Activated CD8-positive, alpha-beta memory T cell treated with anti-CD3 and anti-CD28 coated beads for 1 hour (primary cell): ENCODE measurements at places on chromosomes 7 and 10.

DNA sequence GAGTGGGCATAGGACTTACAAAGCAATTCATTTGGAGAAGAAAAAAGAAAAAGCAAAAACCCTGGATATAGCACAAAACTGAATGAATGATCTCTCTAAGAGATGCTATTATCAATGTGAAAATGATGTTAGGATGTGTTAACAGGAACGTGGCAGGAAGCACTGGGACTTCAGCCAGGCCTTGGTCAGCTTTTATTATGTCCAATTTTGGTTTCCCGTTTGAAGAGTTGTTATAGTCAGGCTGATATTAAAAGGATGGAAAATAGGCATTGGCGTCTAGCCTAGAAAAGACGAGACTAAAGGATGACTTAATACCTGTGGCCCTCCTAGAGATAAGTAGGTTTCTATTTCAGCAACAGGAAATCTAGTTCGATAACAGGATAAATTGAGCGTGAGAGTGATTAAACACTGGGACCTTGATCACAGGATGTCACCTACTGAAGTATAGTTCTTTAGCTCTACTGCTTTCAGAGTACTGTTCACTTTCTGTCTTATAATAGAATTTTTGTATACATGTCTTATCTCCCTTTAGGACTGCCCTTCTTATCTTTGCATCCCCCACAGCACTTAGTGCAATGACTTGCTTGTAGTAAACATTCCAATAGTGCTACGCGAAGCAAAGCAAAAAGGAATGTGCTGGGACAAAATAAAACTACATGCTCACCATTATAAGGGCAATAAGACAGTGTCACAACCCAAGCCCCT is 99.8 kb upstream of the AGBL3 start:
- no peak for DNase-seq

- DNase-seq = no peak
Observed at GRCh38 chr10:128386816-128387604, 260.8 kb upstream of the MKI67 start.

- DNase-seq = no peak
Observed at GRCh38 chr7:151999424-152000090, 25.9 kb upstream of the GALNT11 start.

GRCh38 chr10:98478430-98479222 is 31.9 kb upstream of the HPS1 start:
- no peak for DNase-seq

- DNase-seq = no peak
Observed at GRCh38 chr7:117385363-117386109, 41.8 kb downstream of the ASZ1 start.

DNA sequence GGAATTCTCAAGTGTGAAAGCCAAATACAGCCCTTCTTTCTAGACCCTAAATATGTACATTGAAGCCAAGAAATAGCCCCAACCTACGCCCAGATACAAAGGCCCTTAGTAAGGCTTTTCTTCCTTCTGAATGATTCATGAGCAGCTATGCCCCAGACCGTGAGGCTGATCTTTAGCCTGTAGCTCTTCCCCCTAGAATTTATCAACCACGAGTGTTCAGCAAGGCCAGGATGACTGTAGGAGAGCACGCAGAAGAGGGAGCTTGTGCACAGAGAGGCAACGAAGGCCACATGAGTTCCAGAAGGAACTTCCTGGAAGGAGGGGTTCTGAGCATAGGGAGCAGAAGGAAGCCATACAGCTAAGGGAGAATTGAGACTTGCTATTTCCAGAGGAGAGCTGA is 53.0 kb upstream of the HABP2 start:
- no peak for DNase-seq

DNA sequence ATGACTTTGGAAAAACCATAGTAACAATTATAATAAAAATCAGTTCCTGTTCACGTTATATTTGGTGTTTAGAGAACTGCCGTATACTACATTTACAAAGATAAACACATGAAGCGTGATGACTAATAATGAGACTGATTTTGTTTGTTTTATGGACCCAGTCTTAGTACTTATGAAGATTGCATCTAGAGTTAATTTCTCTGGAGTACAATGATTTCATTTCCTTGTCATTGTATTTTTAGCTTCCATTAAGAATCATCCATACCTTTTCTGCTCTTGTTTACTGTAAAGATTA is 2.9 kb downstream of the RBM20 start:
- no peak for DNase-seq

DNA sequence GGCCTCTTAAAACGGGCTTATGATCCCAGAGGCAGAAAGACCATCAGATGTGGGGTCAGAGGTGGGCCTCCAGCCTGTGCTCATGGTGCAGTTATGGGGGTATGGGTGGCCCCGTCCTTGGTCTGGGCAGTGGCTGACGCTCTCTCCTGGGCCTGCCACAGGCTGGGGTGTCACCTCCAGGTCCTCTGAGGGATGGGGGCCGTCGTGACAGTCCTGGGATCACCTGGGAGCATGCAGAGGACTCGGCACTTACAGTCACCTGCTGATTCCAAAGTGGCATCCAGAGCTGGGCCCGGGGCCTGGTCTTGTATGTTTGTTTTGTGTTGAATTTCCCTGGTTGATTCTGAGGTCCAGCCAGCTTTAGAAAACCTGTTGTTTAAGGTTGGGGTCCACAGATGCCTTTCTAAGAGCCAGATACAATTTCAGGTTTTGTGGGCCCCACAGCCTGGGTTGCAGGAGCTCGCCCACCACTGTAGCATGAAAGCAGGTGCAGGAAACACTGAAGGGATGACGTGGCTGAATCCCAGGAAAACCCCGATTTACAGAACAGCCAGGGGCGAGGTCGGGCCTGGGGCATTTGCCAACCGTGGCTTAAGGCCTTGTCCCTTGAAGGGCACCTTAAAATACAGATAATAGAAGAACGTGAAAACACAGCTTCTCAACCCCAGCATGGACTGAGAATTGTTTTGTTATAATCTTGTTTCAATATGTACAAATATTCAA is 170.7 kb upstream of the PPP2R2D start:
- DNase-seq = no peak

DNA sequence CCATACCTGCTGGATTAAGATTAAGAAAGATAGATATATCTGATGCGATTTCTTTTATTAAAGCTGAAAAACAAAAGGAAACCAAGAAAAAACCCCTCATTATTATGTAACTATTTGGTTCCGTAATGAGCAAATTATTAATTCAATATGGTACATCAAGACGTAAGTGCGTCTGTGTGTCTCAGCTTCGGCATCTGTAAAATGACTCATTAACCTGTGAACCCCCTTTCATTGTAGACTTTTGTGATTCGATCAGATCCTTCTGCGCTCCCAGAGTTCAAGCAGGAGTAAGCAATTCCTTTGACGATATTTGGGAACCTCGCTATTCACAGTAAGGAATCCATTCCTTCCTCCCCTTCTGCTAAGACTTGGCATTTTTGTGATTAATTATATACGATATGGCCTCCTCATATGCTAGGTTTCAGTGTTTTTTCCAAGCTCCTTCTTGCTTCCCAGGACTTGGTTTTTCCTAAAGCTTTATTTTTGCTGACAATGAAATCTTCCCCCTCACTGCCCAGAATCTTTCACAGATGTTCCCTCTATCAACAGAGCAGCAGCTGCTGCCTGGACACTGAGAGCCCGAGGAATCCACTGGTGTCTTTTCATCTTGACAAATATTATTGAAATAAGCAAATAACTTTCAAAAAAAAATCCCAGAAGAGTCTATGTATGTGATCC is 171.7 kb upstream of the CELF2 start:
- no peak for DNase-seq

GRCh38 chr7:108136191-108136688 is 6.1 kb upstream of the LAMB4 start:
- DNase-seq = no peak

DNA sequence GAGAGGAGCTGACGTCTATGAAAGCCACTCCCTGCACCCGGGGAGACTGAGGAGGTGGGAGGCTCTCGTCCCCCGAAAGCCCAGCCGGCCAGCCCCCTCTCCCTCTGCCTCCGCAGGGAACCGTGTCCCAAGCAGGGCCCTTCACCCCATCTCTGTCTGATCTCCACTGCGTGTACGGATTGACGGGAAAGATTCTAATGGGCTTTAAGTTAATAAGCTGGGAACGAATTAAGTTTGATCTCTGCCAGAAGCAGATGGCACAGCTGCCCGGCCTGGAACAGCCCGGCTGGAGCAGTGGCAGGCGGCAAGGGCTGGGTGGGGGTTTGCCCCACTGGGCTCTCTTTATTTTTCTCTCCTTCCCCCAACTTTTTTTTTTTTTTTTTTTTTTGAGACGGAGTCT is 6.1 kb upstream of the SLC29A4 start:
- DNase-seq = no peak

DNA sequence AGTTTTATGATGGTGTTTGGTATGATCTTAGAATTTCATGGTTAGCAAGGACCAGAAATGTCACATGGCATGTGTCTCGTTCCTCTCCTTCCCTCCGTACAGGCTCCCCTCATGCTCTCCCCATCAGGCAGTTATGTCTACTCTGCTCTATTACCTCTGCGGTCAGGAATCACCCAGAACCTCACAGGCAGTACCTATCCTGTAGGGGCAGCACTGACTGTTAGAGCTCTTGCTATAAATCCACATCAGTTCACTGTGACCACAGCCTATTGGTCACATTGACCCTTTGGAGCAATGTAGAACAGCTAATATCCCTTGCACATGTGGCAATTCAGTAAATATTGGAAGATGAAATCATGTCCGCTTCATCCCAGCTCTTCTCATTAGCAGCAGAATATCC is 151.8 kb downstream of the WNT2 start:
- no peak for DNase-seq

- no peak for DNase-seq
Observed at GRCh38 chr10:124181656-124182055, 88.3 kb upstream of the CHST15 start.

- no peak for DNase-seq
Observed at GRCh38 chr7:44151956-44152355, 10.8 kb upstream of the MYL7 start.

GRCh38 chr7:139680676-139681462 is 96.9 kb downstream of the HIPK2 start:
- DNase-seq = peak; percentile 13

GRCh38 chr10:123521556-123521955 is 144.6 kb upstream of the GPR26 start:
- no peak for DNase-seq

GRCh38 chr10:112880633-112881530 is 69.2 kb upstream of the TCF7L2 start:
- no peak for DNase-seq

DNA sequence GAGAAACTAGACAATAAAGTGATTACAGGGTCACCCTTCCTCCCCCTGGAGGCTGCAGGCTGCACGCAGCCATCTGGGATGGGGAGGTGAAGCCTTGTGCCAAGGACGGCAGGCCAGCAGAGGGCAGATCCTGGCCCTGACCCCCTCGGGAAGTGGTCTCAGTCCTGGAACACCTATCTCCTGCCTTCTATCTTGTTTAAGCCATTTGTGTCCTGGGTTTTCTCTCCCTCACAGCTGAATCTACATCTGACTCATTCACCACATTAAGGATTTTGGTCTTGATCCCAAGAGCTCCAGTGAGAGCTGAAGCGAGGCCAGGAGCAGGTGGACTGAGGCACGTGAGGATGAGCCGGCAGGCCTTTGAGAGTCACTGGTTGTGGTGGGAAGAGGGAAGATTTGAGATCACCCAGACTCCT is 16.4 kb upstream of the PARP12 start:
- no peak for DNase-seq

- no peak for DNase-seq
Observed at GRCh38 chr7:311796-312195, 21.8 kb downstream of the FOXL3 start.

DNA sequence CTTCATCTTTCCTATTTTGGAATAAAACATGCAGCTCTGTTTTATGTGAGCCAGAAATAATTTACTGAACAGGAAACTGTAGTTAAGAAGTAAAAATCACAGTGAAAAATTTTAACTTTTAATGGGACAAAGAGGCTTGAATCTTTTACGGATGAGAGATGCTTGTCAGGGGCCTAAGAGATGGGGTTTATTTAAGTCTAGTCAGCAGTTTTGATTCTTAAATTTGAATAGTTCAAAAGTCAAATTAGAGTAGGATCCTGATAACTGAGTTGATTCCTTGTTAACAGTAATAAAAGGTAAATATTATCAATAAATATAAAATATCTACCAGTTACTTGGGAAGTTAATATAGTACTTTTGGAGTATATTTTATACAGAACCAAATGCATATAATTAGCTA is 24.9 kb upstream of the CD36 start:
- DNase-seq = no peak

DNA sequence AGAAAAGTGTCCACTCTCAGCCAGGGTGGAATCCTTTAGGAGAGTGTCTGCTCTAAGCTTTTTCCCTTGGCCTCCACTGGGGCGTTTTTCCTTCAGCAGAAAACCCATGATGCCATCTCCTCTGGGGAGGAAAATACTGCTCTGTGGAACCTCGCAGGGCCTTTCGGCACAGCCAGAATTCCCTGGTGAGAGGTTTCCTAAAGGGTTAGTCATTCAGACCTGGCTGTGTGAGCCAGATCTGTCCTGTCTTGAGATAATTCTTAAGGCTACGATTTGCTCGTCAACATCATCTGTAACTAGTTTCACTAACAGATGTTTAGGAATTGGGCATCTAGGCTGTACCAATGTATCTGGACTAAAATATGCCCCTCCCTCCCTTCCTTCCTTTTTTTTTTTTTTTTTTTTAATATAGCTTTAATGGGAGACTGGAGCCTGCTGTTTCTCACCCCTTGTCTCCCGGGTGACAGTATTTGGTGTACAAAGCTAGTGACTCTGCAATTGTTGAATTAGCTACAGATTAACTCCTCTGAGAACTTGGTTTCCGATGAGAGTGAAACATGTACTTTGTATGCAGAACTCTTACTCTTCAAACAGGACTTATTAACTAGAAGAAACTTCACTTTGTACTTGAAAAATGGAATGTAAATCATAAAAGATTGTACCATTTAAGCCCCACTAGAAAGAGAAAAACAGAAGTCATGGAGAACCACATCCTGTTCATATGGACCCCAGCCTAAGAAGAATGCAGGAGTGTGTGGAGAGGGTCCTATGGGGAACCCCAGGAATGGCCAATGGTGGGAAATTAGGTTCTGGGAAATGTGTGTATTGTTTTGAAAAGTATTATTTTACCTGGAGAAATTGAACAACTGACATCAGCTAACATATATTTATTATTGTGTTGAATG is 230.9 kb downstream of the CAMK1D start:
- no peak for DNase-seq

DNA sequence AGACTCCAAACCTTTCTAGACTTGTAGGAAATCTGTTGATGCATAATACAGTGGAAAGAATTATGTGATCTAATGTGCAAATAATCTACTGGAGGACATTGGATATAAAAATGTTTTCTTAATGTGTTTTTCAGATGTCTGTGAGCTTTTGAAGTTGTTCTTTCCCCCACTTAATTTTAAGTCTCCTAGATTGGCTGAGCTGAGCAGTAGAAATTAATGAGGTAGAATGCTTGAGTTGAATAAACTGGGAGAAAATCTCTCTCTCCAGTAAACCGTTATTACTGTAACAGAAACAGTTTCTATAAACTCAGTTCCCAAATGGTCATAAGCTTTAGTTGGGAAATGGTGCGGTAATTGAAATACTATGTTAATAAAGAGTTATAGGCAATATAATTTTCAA is 15.7 kb downstream of the CSGALNACT2 start:
- no peak for DNase-seq

DNA sequence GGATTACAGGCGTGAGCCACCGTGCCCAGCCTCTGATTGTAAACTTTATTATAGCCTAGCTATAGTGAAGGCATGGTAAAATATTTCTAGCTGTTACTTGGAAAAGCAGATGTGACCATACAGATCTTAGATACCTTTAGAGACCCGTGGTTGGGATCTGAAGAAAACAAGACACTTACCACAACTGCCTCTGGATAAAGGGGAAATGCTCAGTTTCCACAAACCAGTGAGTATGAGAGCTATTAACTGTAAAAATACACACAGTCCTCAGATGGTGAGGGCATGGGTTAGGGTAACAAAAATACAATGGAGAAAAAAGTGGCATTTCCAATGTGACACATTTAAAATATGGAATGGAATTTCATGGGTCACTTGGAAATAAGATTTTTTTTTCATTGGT is 63.0 kb downstream of the ZNF438 start:
- no peak for DNase-seq
